ENCODE measurements at places on chromosomes 11 and 22.

- DNase-seq = peak; percentile 58
These were observed 31.2 kb upstream of the TRIM29 start for GRCh38 chr11:120168960-120169681.

GRCh38 chr22:33109514-33110430, 51.6 kb upstream of the SYN3 start:
- DNase-seq = no peak

GRCh38 chr11:46597609-46598219, 3.9 kb upstream of the AMBRA1 start:
- no peak for DNase-seq

GRCh38 chr11:11486002-11486401, 133.0 kb upstream of the CSNK2A3 start:
- no peak for DNase-seq

DNA sequence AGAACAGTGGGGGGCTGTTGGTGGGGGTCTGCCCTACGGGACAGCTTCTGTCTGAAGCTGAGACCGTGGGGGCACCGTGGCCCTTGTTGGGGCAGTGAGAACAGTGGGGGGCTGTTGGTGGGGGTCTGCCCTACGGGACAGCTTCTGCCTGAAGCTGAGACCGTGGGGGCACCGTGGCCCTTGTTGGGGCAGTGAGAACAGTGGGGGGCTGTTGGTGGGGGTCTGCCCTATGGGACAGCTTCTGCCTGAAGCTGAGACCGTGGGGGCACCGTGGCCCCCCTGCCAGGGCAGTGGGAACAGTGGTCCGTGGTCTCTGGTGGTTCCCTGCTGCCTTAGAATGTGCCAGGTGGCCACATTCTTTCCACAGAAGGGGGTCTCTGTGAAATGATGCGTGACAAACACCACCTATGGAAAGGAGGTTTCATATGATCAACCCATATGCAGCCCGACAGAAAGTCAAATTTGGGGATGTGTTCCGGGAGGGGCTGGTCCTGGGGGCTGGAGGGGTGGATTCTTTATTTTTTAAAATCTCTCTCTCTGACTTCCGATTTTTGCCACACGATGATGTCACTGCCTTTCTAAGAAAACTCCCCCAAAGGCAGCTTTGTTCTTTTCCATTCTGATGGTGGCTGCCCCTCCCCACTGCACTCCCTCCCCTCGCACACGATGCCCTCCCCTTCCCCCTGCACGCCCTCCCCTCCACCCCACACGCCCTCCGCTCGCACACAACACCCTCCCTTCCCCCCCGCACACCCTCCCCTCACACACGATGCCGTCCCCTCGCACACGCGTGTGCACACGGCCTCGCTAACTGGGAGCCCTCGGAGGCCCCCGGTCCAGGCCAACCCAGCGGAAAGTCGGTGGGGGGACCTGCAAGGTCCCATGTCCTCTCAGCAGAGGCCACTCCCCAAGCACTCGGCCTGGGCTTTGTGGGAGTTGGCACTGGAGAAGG, 1186.5 kb downstream of the BRD1 start:
- no peak for DNase-seq

GRCh38 chr11:93819966-93820695, 30.3 kb downstream of the VSTM5 start:
- DNase-seq = no peak

DNA sequence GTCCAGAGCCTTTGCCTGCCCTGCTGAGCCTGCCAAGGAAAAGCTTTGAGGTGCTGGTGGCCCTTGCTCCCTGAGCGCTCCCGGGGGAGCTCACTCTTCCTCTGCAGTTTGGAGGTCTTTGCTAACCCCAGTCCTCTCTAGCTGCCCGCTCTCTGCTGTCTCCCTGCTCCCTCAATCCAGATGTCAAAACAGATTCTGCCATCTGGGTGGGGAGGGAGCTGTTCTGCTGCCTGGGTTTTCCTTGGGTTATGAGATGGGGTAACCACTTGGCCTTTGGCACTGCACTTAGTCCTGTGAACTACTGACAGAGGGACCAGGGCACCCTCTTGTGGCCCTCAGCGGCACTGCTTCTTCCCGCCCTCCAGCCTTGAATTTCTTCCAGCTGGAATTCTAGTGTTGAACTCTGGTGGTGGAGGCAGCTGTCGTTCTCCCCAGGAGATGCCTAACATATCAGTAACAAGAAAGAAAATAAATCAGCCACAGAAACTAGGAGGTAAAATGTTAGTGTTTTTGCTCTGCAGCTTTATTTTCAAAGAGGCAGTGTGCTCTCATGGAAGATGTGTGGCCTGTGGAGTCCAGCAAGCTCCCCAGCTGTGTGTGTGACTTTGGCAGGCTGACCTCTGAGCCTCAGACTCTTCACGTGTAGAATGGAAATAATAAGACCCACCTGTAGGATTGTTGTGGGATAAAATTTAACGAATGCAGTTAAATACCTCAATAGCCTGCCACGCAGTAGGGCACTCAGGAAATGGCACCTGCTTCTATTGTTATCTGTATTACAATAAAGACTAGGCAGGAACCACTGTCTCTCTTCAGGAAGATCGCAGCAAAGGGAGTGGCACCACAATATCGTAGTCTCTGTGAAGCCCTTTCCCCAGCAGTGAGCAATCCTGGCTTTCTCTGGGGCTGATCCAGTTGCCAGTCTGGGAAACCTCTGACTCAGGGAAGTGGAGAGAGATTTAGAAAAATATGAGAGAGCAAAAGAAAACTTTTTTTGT, 23.4 kb downstream of the ARFGAP2 start:
- DNase-seq = peak; percentile 72

DNA sequence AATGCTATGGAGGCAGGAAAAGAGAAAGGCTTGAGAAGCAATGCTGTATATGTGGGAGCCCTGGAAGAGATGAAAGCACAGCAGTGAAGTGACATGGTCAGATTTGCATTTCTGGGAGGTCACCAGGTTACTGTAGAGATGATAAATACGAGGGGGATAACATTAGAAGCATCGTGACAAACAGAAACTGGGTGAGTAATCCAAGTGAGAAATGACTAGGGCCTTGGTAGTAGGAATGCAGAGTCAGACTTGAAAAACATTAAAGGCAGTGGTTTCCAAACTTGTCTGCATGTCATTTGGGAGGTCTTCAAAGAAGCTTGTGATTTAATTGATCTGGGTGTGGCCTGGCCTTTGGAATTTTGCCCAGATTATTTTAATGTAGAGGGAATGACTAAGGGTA, 43.9 kb downstream of the CCDC34 start:
- DNase-seq = peak; percentile 7

DNA sequence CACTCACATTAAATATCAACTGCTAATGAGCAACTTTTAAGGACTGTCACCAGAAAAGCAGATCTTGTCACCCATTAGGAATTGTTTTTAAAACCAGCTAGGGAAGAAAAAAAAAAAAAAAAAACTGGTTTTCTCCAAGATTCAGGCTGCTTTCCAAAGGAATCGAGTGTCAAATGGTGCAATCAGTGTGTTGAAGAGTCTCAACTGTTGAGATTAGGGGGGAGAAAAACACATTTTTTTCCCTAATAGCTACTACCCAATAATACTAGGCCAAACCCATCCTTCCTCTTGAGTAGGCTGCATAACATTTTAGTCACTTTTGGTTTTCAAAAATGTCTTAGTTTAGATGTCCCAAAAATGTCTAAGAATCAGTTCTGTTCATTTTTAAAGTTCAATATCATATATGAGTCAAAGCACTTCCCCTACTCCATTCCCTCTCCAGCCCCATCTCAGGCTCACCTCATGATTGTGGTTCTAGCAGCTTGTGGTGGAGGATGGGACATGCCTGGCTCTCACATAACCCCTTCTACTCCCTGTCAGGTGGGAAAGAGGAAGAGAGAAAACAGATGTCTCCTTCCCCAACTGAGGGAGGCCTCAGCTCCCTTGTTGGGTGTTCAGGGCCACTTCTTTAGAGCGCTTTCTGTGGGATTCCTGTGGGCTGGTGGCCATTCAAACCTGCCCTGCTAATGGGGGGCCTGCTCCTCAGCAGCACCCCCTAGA, 193.6 kb downstream of the CWF19L2 start:
- DNase-seq = no peak

DNA sequence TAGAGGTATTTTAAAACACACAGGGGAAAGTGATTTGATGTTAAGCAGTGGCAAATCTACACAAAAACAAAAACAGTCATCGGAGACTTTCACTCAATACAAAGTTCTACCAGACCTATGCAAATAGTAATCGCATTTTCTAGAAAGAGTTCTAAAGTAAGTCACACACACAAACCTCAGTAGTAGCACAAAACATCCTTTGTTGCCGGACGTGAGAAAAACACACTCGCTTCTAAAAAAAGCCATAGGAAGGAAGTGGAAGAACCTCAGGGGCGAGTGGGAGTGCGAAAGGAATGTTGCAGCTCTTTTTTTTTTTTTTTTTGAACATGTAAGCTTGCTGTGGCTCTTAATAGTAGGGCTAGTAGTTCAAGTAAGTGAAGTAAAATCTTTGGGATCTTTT, 88.9 kb downstream of the MAML2 start:
- DNase-seq = peak; percentile 24

GRCh38 chr11:69807106-69807815, 12.0 kb downstream of the FGF3 start:
- DNase-seq = no peak

GRCh38 chr11:80587906-80588305, 1147.1 kb upstream of the TENM4 start:
- DNase-seq = no peak

GRCh38 chr11:73869332-73869949, 7.2 kb downstream of the COA4 start:
- no peak for DNase-seq

DNA sequence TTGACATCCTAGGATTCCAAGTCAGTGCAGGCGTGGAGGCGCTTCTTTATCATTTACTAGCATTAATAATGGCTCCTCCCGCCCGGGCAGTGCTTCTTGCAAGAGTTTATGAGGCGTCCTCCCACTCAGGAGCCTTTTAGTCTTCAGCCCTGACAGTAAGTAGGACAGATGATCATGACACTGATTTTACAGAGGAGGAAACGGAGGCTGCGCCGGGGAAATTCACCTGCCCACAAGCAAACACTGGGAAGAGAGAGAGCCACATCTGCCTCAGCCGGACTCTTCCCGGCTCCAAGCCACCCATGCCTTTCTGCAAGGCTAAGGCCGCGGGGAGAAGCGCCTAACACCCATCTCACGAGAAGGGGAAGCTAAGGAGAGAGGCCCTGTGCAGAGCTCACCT, 35.9 kb downstream of the KIAA0930 start:
- DNase-seq = no peak

DNA sequence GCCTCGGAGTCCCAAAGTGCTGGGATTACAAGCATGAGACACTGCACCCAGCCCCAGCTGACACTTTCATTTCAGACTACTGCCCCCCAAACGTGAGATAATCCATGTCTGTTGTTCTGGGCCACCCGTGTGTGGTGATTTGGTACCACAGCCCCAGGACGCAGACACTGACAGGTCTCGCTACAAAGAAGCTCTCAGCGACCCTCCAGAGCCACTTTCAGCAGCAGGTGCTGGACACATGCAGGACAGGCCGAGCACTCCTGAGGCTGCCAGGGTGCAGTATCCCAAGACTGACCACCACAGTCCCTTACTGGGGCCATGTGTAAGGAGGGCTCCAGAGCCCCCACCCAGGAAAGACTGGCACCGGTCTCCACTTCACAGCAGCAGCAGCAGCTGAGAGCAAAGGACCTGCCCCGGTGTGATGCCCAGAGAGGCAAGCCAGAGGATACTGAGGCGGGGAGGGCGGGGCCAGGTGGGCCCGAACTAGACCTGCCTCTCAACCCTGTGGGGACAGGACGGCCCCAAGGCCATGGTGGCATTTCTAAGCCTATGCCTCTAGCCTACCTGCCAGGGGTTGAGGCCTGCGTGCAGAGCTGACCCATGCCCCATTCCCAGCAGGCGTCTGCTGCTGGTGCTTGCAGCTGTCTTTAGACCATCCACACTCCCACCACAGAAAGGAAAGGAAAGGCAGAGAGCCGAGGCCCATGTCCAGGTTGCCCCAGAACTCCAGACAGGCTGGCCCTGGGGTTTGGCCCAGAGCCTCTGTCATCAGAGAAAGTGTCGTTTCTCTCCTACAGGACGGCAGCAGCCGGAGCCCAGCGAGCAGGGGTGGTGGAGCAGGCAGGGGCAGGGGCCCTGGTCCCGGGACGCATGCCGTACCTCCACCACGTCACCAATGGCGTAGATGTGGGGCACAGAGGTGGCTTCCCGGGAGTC, 28.0 kb upstream of the GNB1L start:
- no peak for DNase-seq

DNA sequence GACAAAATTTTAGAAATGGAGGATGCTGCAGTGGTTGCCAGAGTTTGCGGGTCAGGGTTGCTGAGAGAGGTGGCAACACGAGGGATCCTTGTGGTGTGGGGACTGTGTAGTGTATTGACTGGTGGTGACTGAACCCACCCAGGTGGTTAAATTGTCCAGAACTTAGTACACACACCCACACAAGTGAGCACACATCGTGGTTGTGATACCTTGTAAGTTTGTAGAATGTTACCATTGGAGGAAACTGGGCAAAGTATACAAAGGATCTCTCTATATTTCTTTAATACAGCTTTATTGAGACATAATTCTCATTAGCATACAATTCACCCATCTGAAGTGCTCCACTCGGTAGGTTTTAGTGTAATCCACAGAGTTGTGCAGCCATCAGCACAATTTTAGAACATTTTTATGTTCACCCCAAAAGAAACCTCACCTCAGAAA, 56.1 kb downstream of the MED15 start:
- DNase-seq = no peak

- DNase-seq = no peak
These were observed 67.6 kb downstream of the NCAPD3 start for GRCh38 chr11:134155946-134156865.

- no peak for DNase-seq
These were observed 949 bp downstream of the MMP11 start for GRCh38 chr22:23773483-23774113.

DNA sequence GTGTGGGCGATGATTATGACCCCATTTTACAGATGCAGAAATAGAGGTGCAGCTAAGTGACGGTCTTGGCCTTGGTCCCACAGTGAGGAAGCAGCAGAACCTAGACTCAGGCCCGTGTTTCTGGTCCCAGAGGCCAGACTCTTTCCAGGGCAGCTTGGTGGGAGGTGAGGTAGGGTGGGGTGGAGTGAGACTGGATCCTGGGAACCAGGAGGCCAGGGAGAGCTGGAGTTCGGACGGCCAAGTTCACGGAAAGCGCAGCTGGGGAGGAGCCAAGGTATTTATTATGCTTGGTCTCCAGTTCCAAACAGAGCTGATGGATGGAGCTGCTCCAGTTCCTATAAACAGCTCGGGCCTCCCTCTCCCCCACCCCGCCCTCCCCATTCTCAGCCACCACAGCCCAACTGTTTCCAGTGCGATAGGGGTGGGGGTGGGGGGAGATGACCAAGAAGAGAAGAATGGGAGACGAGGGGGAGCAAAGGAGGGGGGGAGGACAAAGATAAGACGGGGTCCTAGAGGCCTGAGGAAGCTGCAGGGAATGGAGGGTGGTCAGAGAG, 16.2 kb downstream of the LRRC32 start:
- no peak for DNase-seq

DNA sequence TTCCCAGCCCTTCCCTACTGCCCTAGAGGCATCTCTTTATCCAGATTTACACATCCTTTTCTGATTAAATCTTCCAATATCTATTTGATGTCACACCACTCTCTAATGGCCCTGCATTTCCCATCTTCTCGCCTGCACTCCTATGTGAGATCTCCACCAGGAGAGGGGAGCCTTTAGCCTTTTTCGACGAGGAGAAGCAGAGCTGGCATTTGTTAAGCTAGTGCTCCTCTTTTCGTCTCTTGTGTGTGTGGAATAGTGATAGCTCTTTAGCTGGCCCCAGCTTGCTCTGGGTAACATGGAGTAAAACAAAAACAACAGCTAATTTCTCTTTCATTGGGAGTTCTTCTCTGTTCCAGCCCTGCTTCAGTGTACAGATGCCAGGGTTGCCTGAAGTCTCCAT, 536.5 kb downstream of the NTM start:
- no peak for DNase-seq
